ENCODE measurements at places on chromosomes 2 and 18.
A peak's percentile ranks its signal among the peaks of the same experiment; 100 is the strongest.

GRCh38 chr2:85327160-85327821 lies 498 bp downstream of the TGOLN2 start:
- DNase-seq, result peak; percentile 29

DNA sequence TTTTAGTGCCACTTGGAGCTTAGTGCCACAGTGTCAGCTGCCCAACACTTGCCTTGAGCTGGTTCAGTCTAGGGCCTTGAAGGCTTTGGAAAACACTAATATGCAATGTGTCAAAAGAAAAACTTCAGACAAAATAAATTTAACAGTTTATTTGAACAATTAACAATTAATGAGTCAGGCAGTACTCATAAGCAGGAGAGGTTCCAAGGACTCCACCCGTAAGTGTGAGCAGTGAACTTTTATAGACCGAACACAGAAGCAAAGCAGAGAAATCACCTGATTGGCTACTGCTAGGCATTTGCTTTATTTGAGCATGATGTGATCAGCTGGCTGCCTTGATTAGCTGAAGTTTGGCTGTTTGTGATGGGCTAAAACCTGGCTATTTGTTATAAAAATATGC lies 49.5 kb upstream of the TBC1D8 start:
- no peak for DNase-seq

DNA sequence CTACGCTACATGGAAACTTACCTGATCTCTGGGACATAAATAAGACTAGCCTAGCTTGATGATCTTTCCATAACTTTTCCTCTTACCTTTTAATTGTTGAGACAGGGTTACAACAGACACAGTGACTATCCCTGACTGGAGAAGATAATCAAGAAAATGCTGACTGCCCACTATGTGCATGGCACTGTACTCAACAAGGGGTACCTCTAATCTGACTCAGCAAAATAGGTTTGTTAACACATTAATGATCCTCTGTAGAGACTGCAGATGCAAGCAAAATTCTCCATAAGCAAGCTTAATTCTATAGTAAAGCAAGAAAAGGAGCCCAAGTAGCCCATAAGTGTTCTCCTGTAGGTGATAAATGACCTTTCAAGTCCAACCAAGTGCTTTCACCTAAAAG lies 25.5 kb downstream of the ACVR1C start:
- no peak for DNase-seq

GRCh38 chr2:241803387-241804325 lies 5.3 kb upstream of the NEU4 start:
- no peak for DNase-seq

GRCh38 chr18:11668441-11669169 lies 20.5 kb upstream of the GNAL start:
- no peak for DNase-seq

DNA sequence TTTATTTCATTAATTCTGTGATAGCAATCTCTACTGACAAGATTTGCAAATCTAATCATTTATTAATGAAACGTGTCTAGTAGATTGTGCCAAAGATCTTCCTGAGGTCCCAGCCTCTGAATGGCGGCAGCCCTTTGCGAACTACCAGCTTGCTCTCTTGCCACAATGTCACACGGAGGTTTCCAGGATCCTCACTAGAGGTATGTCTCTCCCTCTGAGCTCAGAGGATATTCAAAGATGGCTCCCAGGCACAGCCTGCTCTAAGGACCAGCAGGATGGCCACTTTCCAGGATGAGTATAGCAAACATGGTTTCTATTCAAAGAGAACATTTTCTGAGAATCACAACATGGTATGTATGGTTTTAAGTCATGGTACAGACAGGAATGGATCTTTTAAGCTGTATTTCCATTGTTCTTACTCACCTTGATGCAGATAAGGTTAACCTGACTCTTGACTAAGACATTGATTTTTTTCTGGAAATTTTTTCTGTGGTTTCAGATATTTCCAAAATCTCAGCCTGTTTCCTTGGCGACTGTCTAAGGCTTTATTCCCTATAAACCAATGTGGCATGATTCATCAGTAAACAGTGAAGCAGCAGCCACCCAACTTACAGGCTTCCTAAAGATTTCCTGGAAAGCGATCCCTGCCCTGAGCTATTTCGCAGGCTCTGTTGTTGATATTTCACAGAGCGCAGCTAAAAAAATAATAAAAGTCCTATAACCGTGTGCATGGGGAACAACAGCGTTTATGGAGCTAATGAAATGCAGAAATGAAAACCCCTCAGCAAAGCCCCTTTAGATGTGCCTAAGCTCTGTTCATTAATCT lies 54.1 kb upstream of the KLF7 start:
- no peak for DNase-seq

GRCh38 chr18:77124452-77124922 lies 8.1 kb downstream of the MBP start:
- no peak for DNase-seq

GRCh38 chr2:113124181-113124961 lies 3.0 kb upstream of the IL1RN start:
- DNase-seq, result no peak

DNA sequence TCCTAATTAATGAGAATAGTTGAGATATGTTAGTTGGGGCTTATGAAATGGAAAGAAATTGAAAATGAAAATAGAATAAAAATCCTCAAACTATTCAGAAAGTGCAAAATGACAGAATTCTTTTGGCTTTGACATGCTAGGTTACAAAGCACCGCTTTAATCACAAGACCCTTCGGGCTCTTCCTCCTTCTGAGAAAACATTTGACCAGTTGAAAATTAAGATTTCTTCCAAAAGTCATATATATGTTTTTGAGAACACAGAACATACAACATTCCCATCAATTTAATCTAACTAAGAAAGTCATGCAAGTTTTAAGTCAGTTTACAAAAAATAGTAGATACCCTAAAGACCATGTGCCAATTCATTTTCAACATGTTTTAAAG lies 2.2 kb upstream of the SLC40A1 start:
- no peak for DNase-seq

DNA sequence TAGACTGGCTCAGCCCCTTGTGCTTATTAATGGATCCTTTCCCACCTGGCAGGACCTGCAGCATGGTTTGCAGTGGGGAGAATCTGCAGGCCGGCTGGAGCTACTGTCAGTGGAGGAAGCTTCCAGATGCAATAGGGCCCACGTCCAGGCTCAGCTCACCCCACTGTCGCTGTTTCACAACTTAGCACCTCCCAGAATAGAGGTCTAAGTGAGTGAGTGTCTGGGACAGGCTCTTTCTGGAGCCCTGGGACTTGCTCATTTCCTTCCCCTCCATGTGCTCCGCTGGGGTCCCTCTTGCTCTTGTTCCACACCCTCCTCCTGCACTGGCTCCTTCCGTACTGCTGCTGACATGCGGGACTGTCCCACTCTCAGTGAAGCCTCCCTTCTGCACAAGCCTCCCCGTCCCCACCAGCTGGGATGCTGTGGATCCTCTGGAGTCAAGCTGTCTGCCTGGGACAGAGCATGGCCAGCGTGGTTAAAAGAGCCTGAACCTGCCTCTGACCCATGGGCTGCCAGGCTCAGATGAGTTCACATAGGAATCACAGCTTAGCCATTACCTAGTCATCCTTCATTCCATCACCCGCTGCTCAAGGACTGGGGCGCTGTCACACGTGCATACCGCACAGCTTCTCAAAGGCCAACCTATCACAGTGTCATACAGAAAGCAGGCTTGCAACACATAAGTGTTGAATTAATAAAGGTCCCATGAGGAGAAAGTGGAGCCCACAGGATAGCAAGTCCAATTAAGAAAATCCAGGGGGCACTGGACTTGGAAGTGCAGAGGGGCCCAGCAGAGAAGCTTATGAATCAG lies 135.9 kb downstream of the ACKR3 start:
- DNase-seq, result no peak

DNA sequence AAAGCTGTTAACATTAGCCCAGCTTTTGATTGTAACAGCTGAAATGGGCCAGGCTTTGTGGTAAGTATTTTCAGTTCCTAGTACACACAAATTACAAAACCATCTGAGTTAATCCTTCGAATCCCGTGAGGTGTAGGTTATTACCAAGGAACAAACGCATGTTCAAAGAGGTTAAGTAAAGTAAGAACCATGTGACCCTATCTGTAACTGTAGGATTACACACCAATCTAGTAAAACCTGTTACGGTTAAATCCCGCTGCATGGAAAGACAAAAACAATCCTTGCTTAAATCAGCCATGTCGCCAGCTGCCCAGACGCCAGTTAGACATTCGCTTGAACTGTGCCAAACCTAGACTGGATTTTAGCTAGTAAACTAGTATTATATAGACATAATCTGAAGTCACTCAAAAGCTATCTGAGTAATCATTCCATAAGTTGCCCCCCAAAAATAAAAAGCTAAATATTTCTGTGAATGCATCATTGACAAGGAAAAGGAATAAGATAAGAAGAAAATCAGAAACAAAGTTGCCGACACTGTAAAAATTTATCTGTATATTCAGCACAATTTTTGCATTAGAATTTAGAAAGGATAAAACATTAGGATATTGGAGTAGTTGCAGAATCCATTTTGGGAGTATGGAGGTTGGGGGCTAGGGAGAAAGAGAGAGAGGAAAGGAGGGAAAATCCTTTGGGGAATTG lies 638.0 kb downstream of the CNTNAP5 start:
- DNase-seq, result no peak

All from stimulated activated CD8-positive, alpha-beta memory T cell treated with anti-CD3 and anti-CD28 coated beads, Interleukin-15, amount 100 ng/mL, for 24 hours (primary cell).